Suprapubic skin (tissue), 4 donors: ENCODE measurements at places on chromosomes 4 and X.
A peak's percentile ranks its signal among the peaks of the same experiment; 100 is the strongest.

DNA sequence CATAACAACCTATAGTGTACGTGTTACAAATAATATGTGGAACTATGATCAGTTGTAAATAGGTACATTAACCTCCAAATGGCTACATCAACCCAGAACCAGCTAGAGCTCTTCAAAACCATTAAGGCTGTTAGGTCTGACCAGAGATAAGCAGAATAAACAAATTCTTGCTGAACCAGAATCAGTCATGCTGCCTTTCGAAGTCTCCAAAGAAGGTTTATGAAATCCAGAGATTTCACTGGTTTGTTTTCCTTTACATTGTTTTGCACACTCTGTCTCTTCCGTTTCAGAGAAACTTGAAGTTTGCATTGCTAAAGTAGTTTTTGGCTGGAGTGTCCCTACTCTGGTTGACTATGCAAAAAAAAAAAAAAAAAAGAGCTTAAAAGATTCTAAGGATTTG, 177.3 kb upstream of the SLIT2 start:
- no peak for DNase-seq

- no peak for DNase-seq
These were observed 148.0 kb upstream of the WDFY3 start for GRCh38 chr4:85114526-85114925.

DNA sequence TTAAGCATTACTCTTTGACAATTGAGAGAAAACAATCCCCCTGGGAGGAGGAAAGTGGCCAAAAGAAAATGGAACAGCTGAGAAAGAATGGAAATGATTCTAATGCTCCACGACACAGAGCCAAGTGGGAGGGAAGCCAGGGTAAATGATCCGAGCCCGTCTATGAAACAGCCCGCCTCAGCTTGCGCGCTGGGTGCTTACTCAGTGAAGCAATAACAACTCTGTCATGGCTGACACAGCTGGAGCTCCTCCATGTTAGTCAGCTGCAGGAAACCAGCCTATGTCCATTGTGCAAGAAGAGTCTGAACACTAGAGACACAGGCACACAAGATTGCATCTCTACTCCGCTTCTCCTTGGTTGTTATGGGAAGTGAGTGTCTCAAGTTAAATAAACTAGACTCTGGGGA, 19.3 kb downstream of the NOA1 start:
- peak; percentile 92 for DNase-seq

GRCh38 chr4:183909187-183909586, 4.1 kb downstream of the STOX2 start:
- no peak for DNase-seq

GRCh38 chrX:110578270-110578669, 217.3 kb downstream of the CHRDL1 start:
- no peak for DNase-seq

- DNase-seq = no peak
These were observed 16.0 kb downstream of the ANXA3 start for GRCh38 chr4:78567500-78568060.

- DNase-seq = no peak
These were observed 85.1 kb upstream of the AP1S2 start for GRCh38 chrX:15939737-15940136.

GRCh38 chr4:74133786-74134499, 24.0 kb upstream of the MTHFD2L start:
- peak; percentile 83 for DNase-seq

DNA sequence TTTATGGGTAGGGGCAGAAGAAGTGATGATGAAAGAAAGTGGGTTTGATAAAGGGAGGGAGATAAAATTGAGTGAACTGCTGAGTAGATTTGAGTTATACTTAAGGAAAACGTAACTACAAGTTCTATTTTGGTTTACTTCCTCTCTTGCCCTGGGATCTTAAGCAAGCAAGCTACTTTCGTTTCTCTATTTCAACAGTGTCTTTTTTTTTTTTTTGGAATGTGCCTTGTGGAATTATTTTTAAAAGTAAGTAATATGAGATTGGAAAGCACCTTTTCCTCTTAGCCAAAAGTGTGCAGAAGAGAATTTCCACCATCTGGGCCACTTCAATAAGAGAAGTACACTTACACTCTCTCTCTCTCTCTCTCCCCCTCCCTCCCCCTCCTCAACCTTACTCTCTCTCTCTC, 16.0 kb upstream of the C4orf36 start:
- no peak for DNase-seq

DNA sequence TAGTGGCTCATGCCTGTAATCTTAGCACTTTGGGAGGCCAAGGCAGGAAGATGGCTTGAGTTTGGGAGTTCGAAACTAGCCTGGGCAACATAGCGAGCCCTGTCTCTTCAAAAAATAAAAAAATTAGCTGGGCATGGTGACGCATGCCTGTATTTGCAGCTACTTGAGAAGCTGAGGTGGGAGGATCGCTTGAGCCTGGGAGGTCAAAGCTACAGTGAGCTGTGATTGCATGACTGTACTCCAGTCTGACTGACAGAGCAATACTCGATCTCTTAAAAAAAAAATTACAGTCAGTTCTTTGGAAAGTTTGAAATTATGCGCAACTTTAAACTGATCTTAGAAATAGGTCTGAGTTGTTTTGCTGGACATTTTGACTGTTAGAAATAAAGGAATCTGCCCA, 55.8 kb downstream of the DOCK11 start:
- no peak for DNase-seq

DNA sequence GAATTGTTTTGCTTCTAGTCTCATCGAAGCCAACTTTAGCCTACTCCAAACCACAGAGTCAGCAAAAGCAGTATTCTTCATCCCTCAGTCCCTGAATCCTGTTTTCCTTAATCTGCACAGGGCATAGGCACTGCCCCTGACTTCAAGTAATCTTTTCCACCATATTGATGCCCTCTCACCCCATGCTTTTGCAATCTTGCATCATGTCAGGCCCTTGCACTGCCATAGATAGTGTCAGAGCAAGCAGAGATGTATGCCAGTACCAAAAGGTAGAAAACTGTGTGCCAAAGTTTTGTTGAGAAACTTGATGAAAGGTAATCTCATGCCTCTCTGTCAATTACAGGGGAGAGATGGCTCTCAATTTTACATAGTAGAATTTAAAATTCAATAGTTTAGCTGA, 131.1 kb downstream of the CFAP299 start:
- no peak for DNase-seq

DNA sequence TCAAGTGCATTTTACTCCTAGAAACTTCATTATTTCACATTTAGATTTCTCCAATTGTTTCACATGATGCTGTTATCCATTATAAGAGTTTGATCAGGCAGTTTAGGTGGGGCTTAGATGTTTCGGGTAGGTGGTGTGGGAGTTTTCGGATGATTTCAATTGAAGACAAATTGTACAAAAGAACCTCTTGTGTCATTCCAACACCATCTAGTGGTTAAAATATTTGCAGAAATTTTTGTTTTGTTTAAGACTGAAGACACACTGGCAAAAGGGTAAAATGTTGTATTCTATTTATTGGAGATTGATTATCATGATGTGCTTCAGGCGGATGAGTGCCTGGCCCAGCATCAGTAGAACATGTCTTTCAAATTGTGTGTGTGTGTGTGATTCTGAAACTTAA, 212.7 kb downstream of the SH3BGRL start:
- no peak for DNase-seq

DNA sequence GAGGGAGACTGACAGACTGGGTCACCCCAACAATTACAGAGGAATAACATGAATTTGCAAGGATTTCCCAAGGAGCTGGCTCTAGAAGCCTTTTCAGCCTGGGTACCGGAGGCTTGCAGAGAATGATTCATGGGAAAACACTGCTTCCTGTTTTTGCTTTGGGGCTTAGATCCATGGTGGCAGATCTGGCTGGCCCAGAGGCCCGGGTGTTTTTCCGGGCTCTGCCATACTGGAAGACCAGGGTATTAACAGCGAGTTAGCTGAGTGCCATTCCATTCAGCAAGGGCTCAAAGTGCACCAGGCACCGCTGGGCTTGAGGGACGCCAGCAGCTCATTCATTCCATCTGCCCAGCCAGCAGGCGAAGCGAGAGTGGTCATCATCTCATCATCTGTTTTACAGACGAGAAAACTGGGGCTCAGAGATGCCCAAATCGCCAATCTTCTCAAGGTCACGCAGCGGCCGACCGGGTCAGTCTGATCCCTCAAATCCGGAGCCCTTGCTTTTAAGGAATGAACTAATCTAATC, 1.3 kb downstream of the WDR1 start:
- no peak for DNase-seq

DNA sequence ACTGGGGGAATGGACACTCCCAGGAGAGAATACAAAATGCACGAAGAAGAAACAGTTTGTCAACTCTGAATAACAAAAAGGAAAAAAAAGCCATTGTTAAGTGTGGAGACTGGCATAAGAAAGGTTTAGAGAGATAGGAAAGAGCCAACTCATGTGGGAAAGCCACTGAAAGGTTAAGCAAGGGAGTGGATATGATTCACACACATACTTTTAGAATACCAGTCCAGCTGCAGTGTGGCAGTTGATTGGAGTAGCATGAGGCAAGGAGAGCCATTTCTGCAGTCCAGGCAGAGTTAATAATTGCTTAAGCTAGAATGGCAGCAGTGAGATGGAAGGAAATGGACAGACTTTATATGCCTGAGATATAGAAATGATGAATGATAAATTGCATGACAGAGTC, 36.9 kb upstream of the ADAD1 start:
- DNase-seq = no peak

DNA sequence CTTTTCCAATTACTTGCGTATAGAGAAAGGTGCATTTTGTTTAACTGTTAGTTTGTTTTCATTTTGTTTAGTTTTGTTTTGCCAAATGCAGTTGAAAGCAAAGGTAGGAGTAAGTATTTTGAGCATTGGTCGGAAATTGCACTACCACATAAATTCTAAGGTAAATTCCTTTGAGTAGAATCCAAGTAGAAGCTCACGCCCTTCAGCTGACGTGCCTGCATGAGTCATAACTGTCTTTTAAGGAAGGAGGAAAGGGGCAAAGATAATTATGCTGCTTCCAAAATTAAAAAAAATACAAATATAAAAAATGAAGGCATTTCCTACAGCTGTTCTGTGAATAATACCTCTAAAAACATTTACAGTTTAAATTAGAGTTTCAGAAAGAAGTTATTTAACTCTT, 110.2 kb upstream of the MYOZ2 start:
- DNase-seq = no peak

DNA sequence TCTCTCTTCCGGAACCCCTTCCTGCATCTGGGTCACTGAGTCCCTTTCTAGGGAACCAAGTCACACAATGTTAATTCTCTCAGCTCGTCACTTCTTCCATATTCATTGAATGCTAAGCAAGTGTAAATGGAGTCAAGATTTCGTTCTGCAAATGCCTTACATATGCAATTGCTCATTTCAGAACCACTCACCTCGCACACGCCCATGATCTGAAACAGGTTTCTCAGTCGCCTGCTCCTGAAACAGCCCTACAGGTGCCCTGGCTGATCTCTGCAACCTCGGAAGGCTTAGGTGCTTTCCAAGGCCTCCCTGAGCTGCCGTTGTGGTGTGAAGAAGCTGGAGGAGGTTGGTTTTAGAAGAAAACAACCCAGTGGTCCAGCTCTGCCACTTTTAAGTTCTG, 100.8 kb upstream of the MSX1 start:
- DNase-seq = no peak

GRCh38 chr4:116870686-116871085, 214.7 kb downstream of the TRAM1L1 start:
- DNase-seq = no peak

- no peak for DNase-seq
These were observed 2315.4 kb upstream of the AGA start for GRCh38 chr4:179757641-179758040.

GRCh38 chrX:12138361-12139313, at the start of gene FRMPD4:
Gene FRMPD4 (plus strand): TSS chrX:12138473. CDS start chrX:12138972, 499 bp downstream.
- no peak for DNase-seq

- DNase-seq = no peak
These were observed 11.8 kb downstream of the PAPSS1 start for GRCh38 chr4:107708225-107708624.

DNA sequence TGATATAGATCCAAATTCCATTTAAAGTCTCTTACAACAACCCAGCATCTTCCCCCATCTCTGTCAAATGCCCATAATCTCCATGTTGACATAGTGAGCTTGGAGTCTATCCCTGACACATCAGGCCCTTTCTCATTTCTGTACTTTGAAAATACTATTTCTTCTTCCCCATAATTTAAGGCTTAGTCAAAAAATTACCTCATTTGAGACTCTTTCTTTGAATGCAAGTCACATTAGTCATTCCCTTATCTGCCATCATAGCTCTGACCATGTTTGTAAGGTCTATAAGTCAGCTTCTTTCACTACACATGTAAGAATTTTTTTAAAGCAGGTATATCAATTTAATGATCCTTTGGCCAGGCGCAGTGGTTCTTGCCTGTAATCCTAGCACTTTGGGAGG, 99.9 kb downstream of the DDX60 start:
- no peak for DNase-seq

DNA sequence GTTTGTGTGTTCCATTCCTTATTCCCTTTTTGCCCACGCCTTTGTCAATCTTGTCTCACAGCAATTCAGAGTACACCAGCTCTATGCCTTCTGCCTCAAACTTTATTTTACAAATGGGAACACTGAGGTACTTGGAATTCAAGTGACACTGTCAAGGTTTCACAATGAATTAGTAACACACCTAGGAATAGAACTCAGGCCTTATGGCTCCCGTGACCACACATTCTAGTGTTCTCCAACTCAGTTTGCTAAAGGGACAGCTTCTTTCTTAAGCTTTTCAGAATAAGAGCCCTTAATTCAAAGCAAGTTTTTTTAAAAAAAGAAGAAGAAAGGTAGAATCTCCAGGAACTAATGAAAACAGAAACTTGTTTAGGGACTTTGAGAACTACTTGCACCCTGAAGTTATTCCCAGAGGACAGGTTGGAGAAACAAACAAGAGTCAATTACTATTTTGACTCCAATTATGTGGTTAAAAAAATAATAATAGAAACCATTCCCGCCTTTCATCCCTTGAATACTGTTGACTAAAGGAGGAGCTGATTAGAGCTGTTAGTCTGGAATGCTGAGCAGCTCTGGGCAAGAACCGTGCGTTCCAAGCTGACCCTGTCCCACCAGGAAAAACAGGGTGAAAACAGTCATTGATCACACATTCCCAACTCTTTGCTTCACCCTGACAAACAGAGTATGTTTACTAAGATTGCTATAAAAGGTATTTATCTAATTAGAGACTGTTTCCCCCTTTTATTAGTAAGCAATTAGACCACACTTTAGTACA, 408.8 kb upstream of the CNKSR2 start:
- no peak for DNase-seq

- no peak for DNase-seq
These were observed 47.8 kb downstream of the GAB1 start for GRCh38 chr4:143384381-143384994.

DNA sequence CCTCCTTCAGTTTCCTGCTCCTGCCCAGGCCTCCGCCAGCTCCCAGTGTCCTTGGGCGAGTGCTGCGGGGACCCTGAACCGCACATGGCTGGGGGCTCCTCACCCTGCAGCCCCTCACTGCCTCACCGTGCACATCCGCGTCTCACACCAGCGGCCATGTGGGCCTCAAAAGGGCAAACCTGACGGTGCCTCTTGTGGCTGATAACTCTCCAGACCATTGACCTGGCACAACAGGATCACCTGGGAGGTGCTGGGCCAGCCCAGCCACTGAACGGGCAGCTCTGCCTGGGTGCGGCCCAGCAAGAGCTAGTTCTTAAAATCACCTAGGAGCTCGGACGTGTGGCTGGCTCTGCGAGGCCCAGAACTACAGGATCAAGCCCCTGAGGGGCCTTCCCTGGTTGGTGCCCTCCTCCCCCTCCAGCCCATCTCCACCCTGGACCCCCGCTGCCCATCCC, 4.1 kb upstream of the S100P start:
- DNase-seq = no peak
